ENCODE measurements at places on chromosomes 6 and 20. TPM values are rescaled to one million over a fixed set of nuclear protein-coding genes. Genes with fewer than 3 reads are reported as not detected.

The SIGLEC1 gene
- total RNA-seq = not detected

DNA sequence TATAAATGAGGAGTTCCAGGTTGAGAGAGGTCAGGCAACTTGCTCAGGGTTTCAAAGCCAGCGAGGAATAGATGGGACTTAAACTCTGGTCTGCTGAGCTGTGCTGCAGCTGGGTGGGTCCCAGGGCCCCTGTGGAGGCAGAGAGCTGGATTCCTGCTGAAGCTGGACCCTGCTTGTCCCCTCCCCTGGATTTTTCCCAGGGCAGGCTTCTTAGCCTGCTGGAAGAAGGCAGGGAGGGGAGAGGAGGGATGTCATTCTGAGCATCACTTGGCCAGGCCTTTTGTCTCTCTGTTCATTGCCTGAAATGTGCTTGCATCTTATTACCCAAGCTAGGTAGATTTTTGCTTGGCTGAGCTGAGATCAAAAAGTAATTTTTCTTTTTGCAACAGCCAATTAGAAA lies 133.7 kb downstream of the DHX35 start:
- DNase-seq = no peak

DNA sequence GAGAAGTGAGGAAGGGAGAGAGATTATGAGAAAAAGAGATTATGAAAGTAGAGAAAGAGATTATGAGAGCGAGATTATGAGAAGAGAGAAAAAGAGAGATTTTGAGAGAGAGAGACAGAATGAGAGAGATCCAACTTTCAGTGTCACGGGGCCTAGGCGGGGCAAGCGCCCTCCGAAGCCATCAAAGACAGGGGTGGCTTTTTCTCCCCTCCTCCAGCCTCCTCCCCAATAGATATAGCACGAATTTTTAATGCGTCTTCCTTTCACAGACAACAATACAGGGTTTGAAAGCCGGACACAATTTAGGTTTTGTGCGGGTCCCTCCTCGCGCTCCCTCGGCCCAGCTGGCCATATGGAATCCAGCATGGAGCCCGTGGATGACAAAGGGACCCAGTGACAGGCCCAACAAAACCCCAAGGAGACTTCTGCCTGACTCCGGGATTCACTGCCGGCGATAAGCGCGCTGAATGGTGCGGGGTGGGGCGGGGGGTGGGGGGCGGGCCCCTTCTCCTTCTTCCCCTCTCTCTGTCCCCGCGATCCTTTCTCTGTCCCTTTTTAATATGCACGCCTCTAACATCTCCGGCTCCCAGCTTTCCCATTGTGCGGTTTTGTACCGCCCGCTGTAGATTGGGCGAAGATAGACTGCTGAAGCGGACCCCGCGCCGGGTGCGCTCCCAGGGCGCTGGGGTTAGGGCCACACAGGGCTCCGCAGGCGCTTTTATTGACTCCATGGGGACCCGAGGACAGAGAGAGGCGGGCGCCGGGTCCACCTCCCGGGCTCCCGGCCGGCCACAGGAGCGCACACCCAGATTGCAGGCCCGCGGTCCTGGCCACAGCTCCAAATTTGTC lies 5.4 kb downstream of the NKX2-2 start:
- DNase-seq = no peak

DNA sequence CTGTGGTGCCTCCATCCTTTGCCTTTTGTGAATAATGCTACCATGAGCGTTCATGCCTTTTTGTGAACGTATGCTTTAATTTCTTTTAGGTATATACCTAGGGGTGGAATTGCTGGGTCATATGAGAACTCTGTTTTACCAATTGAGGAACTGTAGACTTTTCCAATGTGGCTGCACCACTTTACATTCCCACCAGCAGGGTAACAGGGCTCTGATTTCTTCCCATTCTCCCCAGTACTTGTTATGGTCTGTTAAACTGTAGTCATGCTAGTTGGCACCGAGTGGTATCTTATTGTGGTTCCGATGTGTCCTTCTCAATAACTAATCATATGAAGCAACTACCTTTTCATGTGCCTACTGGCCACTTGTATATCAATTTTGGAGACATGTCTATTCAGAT lies 312.1 kb downstream of the GMDS start:
- DNase-seq = no peak

The CLVS2 gene
- total RNA-seq = not detected

The DEK gene
- total RNA-seq = 203 TPM

The ZBP1 gene
- total RNA-seq = not detected

DNA sequence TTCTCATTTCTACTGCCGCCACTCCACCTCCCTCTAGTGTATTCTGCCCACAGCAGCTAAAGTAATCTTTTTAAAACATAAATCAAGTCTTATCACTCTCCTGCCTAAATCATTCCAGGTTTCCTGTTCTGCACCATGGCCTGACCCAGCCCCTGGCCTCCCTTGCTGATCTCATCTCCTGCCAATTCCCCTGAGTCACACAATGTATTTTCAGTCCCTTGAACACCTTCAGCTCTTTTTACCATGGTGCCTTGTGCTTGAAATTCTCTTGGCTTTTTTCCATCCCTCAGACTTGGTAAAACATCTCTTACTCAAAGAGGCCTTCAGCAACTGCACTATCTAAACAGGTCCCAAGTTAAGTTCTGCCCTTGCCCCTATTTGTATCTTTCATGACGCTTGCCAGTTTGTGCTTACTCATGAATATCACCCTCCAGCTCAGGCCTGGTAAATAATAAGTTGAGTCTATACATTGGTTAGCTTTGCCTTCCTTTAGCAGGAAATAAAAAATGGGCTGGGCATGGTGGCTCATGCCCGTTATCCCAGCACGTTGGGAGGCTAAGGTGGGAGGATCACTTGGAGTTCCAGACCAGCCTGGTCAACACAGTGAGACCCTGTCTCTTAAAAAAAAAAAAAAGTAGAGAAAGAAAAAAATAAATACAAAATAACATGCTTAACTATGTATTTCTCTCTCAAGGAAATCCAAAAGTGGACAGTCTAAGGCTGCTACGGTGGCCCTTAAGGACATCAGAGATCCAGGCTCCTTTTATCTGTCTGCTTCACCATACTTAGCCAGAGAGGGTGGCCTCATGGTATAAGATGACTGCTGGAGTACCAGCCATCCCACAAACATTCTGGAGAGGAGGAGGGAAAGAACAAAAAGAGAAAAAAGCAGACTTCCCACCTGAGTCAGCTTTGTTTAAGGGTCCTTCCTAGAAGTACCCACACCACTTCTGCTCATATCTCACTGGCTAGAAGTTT lies 62.2 kb downstream of the ARFGEF2 start:
- no peak for DNase-seq

The KIAA0408 gene
- 2.0 TPM for total RNA-seq

The C20orf144 gene
- total RNA-seq = 0.15 TPM

DNA sequence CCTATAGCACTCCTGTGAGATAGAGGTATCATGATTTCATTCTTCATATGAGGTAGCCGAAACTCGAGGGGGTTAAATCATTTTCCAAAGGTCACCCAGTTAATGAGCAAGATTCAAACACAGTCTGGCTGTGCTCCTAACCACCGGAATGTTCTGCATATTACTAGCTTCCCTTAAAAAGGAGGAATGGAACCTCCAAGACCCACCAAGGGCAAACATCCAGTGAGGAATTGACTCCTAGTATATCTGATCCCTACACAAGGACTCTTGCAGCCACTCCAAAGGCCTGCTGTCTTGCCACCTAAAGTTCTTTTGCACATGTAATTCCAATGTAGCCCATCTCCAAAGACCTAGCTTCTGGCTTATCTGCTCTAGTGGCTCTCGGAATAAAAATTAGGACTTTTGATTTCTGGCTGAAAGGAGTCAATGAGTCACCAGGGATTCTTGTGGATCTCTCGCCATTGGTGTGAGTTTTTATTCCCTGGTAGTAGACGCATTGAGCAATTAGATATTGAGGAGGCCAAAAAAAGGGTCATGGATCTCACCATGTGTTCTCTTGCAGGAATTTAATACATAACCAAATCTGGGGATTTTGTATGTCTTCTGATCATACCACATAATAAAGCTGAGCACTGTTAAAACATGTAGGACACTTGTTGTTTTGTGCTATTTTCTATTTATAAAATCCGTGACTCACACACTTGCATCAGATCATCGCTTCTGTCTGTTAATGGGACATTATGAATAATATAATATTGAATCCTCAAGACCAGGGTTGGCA lies 9.1 kb downstream of the BCAS1 start:
- no peak for DNase-seq

DNA sequence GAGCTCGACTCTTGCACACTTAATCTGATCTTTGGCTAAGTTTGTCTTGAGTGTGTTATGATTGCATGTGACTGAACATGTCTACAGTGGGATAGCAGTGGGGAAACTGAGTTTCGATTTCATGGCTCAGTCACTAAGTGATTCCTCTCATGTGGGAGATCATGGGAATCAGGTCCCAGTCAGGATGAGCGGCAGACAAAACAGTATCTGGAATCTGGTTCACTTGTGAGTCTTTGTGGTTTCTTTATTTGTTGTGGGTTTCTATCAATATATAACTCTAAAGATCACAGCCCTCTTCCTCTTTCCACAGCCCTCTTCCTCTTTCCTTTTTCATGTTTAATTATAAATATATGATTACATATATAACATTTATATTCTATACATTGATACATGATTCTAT lies 4.0 kb downstream of the RPP21 start:
- no peak for DNase-seq

DNA sequence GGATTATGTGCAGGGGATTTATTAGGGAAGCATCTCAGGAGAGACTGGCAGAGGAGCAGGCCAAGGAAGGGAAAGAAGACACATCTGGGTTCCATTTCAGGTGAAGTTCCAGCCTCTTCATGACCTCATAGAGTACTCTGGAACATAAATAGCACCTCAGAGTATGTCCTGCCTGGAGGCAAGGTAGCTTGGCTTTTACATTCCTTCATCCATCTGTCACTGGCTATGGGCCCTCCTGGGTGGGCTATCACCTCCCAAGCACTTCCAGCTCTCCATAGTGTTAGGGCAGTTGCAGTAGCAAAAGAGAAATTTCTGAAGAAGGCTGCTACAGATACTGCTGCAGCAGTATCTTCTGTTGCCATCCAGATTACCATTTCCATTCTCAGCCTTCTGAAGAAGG lies 116.0 kb downstream of the PLCB1 start:
- no peak for DNase-seq

DNA sequence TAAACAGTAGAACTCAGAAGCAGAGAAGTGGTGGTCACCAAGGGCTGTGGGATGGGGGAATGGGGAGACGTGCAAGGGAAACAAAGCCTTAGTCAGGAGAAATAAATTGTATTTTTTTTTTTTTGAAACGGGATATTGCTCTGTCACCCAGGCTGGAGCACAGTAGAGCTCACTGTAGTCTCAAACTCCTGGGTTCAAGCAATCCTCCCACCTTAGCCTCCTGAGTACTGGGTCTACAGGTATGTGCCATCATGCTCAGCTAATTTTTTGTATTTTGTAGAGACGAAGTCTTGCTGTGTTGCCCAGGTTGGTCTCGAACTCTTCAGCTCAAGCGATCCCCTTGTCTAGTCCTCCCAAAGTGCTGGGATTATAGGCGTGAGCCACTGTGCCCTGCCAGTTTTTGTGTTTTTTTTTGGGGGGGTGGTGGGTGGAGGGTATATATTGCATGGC lies 3.4 kb downstream of the HSPA1B start:
- no peak for DNase-seq

The LAMA2 gene
- total RNA-seq = 0.86 TPM

The LYRM2 gene
- total RNA-seq = 15.8 TPM

- DNase-seq = no peak
Observed at GRCh38 chr6:108159981-108160380, 5.8 kb upstream of the NR2E1 start.

The BTNL2 gene
- total RNA-seq = not detected

GRCh38 chr6:68640491-68640835 lies 5.4 kb downstream of the ADGRB3 start:
- DNase-seq = no peak

The HRH3 gene
- total RNA-seq = not detected

GRCh38 chr20:39886650-39887190 lies 802.3 kb downstream of the MAFB start:
- no peak for DNase-seq

The SIRPB1 gene
- total RNA-seq = 1.4 TPM

The ADTRP gene
- total RNA-seq = 49.4 TPM
